ENCODE measurements at places on chromosomes 3 and 15.

- no peak for DNase-seq
Observed at GRCh38 chr3:40939030-40939740, 260.1 kb upstream of the CTNNB1 start.

GRCh38 chr15:86063356-86064095 lies 16.1 kb upstream of the AGBL1 start:
- no peak for DNase-seq

DNA sequence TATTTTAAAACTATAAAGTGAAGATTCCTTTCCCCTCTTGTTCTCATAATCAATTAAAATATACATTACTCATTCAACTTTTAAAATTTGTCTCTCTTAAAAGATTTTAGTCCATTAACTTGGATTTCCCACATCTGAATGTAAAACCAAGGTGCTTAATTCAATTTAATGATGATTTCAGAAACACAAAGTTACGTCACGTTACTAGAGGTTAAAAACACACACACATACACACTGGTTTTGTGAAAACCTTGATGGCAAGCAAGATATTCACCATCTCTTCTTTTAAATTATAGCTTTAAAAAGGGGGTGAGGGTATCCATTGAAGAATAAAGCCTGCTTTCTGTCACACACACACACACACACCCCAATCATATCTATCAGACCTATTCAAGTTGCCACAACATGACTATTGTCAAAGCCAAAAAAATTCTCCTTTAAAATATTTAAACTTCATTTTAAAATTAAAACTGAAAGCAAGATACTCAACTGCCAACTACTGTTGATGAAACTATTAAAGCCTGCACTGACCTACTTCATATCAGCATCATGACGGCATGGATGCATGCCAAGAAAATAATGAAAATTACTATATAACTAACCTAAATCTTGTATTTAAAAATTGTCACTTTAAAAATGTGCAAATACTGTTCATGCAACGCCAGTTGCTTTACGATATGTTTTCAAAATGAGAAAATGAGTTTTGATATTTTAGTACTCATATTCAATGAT lies 2.1 kb downstream of the RFX7 start:
- DNase-seq, result no peak

DNA sequence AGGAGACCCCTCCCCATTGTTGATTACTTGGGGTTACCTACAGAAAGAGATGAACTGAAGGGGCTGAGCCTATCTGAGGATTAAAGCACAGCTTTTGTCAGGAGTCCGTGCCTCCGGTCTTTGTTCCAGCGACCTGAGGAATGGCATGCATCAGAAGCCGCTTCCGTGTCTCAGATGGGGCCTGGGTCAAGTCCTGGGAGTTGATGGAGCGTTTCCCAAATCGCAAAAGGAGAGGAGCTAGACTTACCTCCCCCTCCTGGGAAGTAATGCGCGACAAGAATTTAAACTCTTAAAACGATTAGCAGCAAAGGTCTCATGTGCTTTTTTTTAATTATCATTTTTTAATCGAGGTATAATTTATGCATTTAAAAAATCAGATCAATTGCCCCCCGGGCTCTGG lies 983 bp upstream of the ALDH1A3 start:
- DNase-seq, result no peak

DNA sequence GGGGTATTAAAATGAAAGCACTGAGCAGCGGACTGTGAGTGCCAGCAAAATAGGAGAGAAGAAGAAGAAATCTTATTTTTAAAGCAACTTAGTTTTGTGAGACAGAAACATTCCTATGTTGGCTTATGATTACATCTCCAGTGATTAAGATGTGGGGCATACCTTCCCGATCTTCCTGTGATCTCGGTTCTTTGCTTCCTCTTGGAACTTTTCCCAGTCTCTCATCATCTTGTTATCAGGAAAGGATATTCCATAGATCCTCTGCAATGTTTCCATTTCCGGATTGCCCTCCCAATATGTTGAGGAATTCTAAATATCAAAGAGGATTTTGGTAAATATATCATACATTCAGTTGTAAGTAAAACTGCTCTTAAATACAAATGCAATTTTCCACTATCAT lies 22.2 kb downstream of the TARS3 start:
- DNase-seq, result no peak

- no peak for DNase-seq
Observed at GRCh38 chr3:127889461-127889863, 25.6 kb upstream of the KBTBD12 start.

- DNase-seq, result no peak
Observed at GRCh38 chr3:53680028-53680427, 166.2 kb downstream of the CHDH start.

DNA sequence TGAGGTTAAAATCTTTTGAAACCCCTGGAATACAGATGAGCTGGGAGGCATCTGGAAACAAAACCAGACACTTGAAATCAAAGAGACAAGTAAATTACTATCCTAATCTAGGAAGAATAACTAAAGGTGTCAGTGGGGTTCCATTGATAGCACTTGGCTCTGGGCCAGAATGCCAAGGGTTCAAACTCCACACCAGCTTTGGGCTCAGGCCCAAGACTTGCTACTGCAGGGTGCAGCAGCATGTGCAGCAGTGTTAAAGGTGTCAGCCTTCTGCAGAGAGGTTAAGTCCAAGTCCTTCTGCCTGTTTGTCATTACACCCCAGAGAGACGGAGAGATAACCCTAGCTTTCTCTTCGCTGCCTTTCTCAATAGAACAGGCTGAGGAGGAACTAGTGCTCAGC lies 273.9 kb downstream of the TIGIT start:
- DNase-seq, result no peak

DNA sequence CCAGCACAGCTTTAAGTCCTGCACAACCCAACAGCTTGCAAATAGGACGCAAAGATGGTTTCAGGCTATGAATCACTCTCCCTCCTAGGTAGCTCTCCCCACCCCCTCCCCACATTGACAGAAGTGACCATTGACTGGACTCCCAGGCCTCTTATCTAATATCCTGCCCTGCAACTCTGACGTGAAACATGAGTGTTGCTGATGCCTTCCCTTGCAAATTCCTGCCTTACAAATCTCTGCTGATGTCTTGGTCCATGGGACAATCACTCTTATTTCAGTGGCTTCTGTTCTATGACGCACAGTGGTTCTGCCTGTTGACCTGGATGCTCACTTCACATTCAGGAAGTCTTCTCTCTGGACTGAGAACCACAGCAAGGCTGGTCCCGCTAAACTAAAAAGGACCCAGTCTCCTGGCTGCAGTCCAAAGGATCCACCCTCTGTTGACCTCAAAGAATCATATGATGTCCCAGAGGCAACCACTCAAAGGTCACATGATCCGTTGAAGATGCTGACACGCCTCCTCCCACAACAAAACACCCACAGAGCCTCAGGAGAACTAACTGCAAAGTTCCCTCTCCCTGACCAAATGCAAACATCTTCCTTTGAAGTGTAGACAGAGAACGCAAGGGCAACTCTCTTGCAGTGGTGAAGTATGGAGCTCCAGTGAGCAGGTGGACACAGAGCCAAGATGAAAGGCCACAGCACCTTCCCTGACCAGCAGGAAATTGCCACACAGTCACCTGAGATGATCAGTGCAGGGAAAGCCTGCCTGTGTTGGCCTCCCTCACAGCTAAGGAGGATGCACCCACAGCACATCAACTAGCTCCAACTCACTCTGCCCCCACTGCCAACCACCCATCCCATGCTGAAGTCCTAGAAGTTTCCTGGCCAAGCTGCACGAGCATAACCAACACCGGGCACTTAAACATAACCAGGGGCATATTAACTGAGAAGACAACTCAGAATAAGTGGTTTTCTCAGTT lies 112.3 kb downstream of the ADAMTS17 start:
- DNase-seq, result no peak

- DNase-seq, result no peak
Observed at GRCh38 chr15:100580414-100580813, 21.6 kb downstream of the LINS1 start.

- DNase-seq, result no peak
Observed at GRCh38 chr3:184332370-184333090, 4.9 kb upstream of the FAM131A start.

- no peak for DNase-seq
Observed at GRCh38 chr3:165643425-165643824, 193.8 kb downstream of the BCHE start.

GRCh38 chr3:140251678-140252077 lies 316.7 kb downstream of the CLSTN2 start:
- DNase-seq, result no peak

GRCh38 chr15:92365906-92366305 lies 27.8 kb upstream of the ST8SIA2 start:
- DNase-seq, result no peak

Measured in AG09319 (cell line).